ENCODE measurements at places on chromosomes 4 and X.

- no peak for DNase-seq
These were observed at the start of gene NEUROG2 for GRCh38 chr4:112516066-112516470. Gene NEUROG2 (minus strand): TSS chr4:112516180. CDS start chr4:112515475, 705 bp downstream.

- DNase-seq, result no peak
These were observed 88.4 kb upstream of the STIM2 start for GRCh38 chr4:26772096-26772873.

GRCh38 chr4:19735012-19735411 is 516.7 kb upstream of the SLIT2 start:
- peak; percentile 40 for DNase-seq

- no peak for DNase-seq
These were observed 33.3 kb upstream of the UGT2A3 start for GRCh38 chr4:68984947-68985346.

- DNase-seq, result no peak
These were observed 38.9 kb downstream of the NUDT9 start for GRCh38 chr4:87461281-87461700.

- DNase-seq, result peak; percentile 53
These were observed 556.1 kb downstream of the SPRY1 start for GRCh38 chr4:123952530-123953274.

GRCh38 chrX:47576021-47576898 is 6.0 kb upstream of the TIMP1 start:
- DNase-seq, result no peak

GRCh38 chr4:602559-602942 is 22.8 kb upstream of the PDE6B start:
- no peak for DNase-seq

DNA sequence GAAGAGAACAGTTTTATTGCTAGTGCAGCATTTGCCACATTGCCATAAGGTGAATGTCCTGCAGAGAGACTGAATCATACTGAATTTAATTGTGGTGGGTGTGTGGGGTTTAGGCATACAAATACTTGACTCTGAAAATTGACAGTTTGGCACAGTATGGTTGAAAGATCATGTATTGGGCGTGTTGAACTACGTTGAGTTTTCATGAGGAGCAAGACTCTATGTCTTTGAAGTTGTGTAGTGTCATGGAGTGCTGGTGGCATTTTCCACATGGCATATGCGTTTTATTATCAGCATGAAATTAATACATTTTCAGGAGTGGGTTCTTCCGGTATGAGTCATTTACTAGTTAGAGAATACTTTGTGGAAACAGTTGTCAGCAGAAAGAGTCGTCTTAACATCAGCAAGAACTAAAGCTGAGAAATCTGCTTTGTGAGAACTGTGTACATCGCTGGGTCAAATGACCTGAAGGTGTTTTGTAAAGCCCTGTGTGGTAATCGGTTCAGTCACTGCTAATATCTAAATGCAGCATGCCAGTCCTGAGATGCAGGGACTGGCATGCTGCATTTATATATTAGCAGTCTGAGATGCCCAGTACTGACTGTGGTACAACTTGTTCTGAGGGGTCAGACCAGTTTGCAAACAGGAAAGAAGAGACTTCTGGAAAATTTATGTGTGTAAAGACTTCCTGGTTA is 50.3 kb downstream of the ARHGAP10 start:
- peak; percentile 27 for DNase-seq

GRCh38 chr4:169312690-169313422 is 42.1 kb upstream of the SH3RF1 start:
- no peak for DNase-seq

All from AG10803 (cell line).